ENCODE measurements at places on chromosomes 7 and 10.

DNA sequence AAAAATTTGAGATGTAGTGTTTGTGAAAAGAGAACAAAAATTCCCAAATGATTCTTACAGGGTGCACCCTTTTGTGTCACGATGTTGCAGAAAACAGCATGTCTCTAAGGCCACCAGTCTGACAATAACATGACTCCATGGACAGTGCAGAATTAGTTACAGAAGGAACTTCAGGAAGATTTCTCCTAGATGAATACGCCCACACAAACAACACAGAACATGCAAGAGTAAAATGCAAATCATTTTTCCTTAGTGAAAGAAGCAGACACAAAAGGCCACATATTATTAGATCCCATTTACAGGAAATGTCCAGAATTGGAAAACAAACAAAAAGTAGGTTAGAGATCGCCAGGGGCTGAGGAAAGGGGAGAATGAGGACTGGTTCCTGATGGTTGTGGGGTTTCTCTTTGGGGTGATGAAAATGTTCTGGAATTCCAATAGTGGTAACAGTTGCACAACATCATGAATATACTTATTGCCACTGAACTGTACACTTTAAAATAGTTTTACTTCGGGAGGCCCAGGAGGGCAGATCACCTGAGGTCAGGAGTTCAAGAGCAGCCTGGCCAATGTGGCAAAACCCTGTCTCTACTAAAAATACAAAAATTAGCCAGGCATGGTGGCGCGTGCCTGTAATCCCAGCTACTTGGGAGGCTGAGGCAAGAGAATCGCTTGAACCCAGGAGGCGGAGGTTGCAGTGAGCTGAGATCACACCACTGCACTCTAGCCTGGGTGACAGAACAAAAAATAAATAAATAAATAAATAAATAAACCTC, 10.2 kb downstream of the ZC3HAV1 start:
- no peak for DNase-seq

DNA sequence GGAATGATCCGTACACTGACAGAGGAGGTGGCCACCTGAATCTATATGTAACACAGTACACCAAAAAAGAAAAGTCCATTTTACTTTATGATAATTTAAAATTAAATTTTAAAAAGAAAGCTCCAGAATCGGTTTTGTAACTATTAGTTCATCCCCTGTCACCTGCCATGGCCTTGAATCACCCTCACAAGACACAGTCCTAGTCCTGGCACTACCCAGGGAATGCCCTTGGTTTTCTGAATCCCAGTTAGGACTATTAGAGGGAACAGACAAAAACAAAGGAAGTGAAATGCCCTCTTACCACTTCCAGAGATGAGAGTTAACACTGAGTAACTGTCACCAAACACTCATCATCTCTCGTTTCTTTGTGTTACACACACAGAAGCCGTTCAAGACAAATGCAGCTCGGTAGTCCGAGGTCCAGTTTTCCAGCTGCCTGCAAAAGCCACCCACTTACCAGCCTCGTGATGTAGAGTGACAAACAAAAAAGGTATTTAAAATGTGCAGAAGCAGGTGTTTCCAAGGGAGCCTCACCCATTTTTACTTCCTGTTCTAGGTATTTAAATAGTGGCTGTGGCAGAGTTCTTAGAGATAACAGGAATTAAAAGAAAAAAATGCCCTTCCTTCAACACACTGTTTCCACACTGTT, 6.1 kb downstream of the PTPRN2 start:
- DNase-seq, result no peak

DNA sequence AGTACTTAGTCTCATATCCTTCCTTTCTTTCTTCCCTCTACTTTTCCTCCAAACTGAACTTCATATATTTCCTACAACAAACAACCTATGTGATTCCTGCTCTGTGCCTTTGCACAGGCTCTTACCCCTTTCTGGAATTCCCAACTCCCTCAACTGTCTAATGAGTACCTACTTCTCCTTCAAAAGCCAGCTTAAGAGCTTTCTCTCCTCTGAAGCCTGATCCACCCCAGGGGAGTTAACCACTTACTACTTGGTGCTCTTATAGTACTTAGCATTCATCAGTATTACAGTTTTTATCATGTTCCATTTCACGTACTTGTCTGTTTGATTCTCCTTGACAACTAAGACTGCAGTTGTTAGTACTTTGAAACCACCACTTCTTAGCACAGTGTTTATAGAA, 246.1 kb downstream of the LRRTM3 start:
- DNase-seq, result no peak

DNA sequence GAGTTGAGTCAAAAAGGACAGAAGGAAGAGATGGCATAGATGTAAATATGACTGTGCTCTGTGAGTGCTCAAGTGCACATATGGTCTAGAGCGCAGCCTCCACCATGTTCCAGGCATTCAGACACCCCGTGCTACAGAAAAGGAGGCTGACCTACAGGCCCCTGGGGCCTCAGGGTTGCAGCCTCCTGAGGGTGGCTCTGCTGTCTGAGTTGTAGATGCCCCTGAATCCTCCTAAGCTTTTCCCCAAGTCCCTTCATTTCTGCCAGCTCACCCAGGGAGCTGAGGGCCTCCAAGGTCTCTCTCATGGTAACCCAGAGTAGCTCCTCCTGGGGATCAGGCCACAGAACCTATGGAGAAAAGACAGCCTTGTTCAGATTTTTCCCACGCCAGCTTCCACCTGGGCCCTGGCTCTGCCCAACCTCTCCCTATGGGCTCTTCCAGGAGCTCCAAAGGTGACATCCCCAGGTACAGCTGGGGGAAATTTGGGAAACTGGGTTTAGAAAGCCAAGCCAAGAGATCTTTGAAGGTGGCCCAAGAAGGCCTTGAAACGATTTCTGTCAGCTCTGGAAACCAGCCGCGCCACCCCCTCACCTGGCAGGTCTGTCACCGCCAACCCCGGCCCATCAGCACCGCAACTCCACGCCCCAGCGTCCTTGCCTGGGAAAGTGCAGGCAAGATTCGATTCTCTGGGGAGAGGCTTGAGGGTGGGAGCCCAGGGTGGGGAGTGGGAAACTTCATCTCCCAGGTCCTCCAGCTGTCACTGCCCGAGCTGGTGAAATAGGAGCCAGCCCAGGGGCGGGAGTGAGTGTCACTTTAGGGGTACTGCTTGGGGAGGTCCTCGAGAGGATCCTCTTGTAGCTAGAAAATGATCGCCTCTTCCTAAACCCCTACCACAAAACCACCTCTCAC, 2.4 kb downstream of the ZNF467 start:
- DNase-seq, result no peak

- DNase-seq, result no peak
These were observed 823.8 kb upstream of the CELF2 start for GRCh38 chr10:10193848-10194247.

DNA sequence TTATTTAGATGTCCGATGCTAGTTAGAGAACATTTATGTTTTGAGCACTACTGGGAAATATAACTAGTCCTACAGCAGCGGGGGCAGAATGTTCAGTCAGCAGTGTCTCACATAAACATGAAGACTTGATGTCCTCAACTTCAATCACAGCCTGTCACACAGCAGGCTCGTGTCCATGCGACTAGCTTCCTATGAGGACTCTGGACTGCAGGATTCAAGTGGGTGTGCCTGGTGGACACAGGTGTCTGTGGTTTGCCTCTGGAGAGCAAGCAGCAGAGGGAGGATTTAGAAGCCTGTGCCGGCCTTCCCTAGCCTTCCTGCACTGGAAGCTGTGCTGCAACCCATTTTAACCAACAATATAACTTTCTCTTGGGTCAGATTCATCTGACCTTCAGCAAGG, 30.0 kb upstream of the LANCL2 start:
- no peak for DNase-seq

- no peak for DNase-seq
These were observed 20.2 kb upstream of the NKX6-2 start for GRCh38 chr10:132806110-132806509.

GRCh38 chr7:146926841-146927240, 810.2 kb downstream of the CNTNAP2 start:
- no peak for DNase-seq

DNA sequence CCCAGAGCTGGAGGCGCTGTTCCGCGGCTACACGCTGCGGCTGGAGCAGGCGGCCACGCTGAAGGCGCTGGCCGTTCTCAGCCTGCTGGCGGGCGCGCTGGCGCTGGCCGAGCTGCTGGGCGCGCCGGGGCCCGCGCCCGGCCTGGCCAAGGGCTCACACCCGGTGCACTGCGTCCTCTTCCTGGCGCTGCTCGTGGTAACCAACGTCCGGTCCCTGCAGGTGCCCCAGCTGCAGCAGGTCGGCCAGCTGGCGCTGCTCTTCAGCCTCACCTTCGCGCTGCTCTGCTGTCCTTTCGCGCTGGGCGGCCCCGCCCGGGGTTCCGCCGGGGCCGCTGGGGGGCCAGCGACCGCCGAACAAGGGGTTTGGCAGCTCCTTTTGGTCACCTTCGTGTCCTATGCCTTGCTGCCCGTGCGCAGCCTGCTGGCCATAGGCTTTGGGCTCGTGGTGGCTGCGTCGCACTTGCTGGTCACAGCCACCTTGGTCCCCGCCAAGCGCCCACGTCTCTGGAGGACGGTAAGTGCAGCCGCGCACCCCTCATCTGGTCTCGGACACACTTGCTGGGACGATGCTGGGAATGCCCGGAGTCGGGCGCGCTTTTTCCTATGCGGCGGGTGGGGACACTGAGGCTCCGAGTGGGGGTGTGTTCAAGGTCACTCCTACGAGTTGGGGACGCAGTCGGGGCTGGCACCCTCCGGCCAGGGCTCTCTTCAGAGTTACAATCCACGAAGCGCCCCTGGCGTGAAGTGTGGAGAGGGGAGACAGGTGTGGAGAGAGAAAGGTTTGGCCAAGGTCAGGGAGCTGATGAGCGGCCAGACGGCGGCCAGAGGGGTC, 717 bp downstream of the ADCY1 start:
- DNase-seq, result no peak

DNA sequence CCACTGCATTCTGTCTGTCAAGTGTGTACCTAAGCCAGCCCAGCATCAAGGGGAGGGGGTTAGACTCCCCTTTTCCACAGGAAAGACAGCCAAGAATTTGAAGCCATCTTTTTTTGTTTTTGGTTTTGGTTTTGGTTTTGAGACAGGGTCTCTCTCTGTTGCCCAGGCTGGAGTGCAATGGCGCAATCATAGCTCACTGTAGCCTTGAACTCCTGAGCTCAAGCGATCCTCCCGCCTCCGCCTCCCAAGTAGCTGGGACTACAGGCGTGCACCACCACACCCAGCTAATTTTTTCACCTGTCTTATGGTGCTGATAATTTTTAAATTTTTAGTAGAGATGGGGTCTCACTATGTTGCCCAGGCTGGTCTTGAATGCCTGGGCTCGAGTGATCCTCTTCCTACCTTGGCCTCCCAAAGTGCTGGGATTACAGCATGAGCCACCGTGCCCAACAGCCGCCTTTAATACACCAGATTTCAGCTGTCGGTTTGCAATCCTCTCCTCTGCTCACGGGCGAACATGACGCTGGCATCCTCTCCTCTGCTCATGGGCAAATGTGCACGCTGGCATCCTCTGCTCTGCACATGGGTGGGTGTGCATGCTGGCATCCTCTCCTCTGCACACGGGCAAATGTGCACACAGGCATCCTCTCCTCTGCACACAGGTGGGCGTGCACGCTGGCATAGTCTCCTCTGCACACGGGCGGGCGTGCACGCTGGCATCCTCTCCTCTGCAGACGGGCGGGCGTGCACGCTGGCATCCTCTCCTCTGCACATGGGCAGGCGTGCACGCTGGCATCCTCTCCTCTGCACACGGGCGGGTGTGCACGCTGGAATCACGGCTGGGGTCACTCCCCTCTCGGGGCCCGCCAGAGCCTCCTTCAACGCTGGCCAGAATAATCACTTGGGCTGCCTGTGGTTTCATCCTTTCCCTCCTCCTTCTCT, 56.0 kb upstream of the PDGFA start:
- no peak for DNase-seq

- no peak for DNase-seq
These were observed 90.9 kb downstream of the POLR1F start for GRCh38 chr7:19617901-19618300.
